ENCODE measurements at places on chromosomes 1 and 21. TPM values are rescaled to one million over a fixed set of nuclear protein-coding genes. Genes with fewer than 3 reads are reported as not detected.

The PLEKHA6 gene
- total RNA-seq, result 17.7 TPM

DNA sequence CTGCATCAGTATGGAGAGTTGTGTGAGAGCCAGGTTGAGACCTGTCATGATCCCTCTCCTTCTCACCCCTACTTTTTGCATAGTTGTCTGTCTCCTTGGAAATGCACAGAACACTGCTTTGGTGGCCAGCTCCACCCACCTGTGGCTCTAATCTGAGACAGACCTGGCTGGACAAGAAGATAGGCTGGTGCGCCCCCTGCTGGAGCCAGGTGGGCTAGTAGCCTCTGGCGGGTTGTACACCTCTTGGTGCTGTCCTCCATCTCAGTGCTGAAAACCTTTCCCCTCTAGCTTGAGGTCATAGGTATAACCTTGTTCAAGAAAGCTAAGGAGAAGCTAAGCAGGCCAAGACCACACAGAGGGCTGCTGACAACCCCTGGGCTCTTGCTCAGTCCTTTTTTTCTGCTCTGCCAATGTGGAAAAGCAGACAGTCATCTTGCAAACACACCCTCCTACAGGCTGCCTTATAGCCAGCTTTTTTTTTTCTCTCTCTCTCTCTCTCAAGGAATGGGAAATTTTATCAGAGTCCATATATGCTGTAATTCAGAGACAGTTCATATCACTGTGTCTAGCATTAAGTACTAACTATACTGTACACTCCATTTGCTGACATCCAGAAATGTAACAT, 58.8 kb upstream of the SPATA6 start:
- no peaks in the 10 kb centered on the region for H3K4me1 ChIP-seq
- no peak overlapping the region for H3K4me3 ChIP-seq
- H3K27me3 ChIP-seq, result no peaks in the 10 kb centered on the region
- no peak overlapping the region for H3K27ac ChIP-seq
- H3K36me3 ChIP-seq, result no peaks in the 10 kb centered on the region

The RHBG gene
- total RNA-seq, result not detected

DNA sequence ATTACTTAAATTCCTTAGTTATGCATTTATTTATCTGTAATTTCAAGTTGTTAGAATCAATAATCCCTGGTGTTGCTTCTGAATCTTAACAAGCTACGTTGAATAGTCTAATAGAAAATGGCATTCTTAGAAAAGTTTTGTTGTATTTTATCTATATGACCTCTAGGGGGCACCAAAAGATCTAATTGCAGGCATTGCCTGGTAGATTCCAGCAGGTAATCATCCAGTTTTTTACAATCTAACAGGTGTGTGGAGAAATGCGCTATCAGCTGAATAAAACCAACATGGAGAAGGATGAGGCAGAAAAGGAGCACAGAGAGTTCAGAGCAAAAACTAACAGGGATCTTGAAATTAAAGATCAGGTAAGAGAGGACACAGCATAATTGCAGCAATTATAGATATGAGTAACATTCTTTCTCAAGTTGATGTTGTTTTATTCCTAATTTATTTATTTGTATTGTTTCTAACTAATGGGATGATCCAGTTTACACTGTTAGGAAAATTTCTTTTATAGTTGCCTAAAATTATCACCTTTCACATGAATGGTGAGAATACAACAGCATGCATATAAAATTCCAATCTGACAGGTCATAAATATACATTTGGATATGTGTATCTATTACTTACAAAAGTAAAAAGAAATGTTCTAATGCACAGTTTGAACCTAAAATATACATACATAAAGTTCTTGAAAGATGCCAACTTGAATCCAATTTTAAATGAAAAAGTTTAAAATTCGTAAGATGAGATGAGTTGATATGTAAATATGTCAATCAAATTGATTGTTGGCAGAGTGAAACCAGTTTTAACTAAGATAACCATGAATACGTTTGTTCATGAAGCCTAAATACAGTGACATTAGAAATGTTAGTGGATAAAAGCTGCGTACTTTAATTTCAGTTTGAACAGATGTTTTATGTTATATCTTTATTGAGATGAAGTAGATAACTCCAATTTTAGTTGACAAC, 88.4 kb downstream of the SDCCAG8 start:
- H3K36me3 ChIP-seq, result no peaks in the 10 kb centered on the region
- H3K4me3 ChIP-seq, result no peak overlapping the region
- H3K27ac ChIP-seq, result no peak overlapping the region
- H3K27me3 ChIP-seq, result no peaks in the 10 kb centered on the region

The TCHHL1 gene
- not detected for total RNA-seq

The FOXJ3 gene
- 52.6 TPM for total RNA-seq

Measured in breast epithelium (tissue), 4 donors.